Aortic smooth muscle cell (primary cell): ENCODE measurements at places on chromosomes 6 and 20. TPM values are rescaled to one million over a fixed set of nuclear protein-coding genes. Genes with fewer than 3 reads are reported as not detected.

Gene PNPLA1
- 0.12 TPM in 1 of 2 replicates, not detected in the other for total RNA-seq

Gene OR2B6
- not detected in 2 replicates for total RNA-seq

Gene CD109
- total RNA-seq: 10.4 and 25.8 TPM in 2 replicates

Gene CST4
- 0.26 and 0.31 TPM in 2 replicates for total RNA-seq

Gene CD83
- 0.12 and 0.40 TPM in 2 replicates for total RNA-seq

Gene COL12A1
- total RNA-seq: 328 and 349 TPM in 2 replicates

Gene DACT2
- 0.13 TPM in 1 of 2 replicates, not detected in the other for total RNA-seq

Gene NKAPL
- total RNA-seq: 1.9 and 2.4 TPM in 2 replicates
